Activated CD4-positive, alpha-beta T cell treated with anti-CD3 and anti-CD28 coated beads, Interleukin-2, amount 10 ng/mL, durations not matched to agents 24 days and 14 days (primary cell): ENCODE measurements at places on chromosomes 12 and 14.
A peak's percentile ranks its signal among the peaks of the same experiment; 100 is the strongest.

- no peak for DNase-seq
Observed at GRCh38 chr12:131365821-131366260, 345.0 kb upstream of the SFSWAP start.

GRCh38 chr14:105398726-105399465 is 558 bp downstream of the TEX22 start:
- DNase-seq: peak; percentile 88

DNA sequence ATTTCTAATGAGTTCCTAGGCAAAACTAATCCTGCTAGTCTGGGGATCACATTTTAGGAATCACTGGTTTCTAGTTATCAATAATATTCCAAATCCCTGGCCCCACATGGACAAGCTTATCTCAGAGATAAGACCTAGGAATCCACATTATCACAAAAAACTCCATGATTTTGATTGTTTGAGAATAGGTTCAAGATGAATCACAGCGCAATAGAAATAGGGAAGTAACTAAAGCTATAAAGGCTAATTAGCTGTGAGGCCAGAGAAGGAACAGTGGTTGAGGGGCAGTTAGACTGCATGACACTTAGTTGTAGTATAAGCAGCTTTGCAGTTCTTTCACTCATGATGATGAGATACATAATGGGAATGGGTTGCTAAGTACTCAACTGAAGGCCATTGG is 13.1 kb upstream of the ATP5F1B start:
- no peak for DNase-seq

GRCh38 chr14:64149921-64150320 is 144.2 kb downstream of the ESR2 start:
- DNase-seq: no peak

GRCh38 chr12:25784669-25785068 is 173.8 kb upstream of the RASSF8 start:
- DNase-seq: no peak

DNA sequence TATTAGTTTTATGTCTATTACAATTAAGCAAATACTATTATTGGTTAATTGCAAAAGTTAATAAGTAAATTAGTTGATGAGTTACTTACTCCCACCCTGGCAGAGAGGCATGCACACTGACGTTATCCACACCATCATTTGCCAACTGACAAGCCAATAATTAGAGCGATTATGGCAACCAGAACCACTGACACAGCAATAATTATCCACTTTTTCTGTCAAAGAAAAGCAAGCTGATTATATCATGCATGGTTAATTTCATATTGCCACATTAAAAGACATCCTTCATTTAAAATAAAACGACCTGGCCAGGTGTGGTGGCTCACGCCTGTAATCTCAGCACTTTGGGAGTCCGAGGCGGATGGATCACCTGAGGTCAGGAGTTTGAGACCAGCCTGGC is 43.1 kb downstream of the STX2 start:
- no peak for DNase-seq

GRCh38 chr12:4829793-4830162 is 79.9 kb upstream of the KCNA1 start:
- DNase-seq: peak; percentile 72

GRCh38 chr14:61803755-61804154 is 41.5 kb downstream of the SNAPC1 start:
- DNase-seq: no peak

GRCh38 chr12:153080-153746 is 60.7 kb downstream of the SLC6A12 start:
- DNase-seq: peak; percentile 82

- peak; percentile 92 for DNase-seq
Observed at GRCh38 chr12:104671409-104672095, 214.8 kb downstream of the CHST11 start.
